ENCODE measurements at places on chromosomes 7 and 10.
A peak's percentile ranks its signal among the peaks of the same experiment; 100 is the strongest.

- DNase-seq: no peak
These were observed 11.7 kb upstream of the TMEM106B start for GRCh38 chr7:12199363-12199762.

DNA sequence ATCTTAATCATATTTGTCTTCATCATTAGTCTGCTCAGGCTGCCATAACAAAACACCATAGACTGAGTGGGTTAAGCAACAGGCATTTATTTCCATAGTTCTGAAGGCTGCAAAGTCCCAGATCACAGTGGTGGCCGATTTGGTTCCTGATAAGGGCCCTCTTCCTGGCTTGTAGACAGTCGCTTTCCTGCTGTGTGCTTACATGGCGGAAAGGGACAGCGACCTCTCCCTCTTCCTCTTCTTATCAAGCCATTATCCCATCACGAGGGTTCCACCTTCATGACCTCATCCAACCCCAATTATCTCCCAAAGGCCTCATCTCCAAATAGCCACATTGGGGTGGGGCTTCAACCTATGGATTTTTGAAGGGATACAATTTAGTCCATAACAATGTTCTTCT is 84.0 kb downstream of the LYZL1 start:
- no peak for DNase-seq

DNA sequence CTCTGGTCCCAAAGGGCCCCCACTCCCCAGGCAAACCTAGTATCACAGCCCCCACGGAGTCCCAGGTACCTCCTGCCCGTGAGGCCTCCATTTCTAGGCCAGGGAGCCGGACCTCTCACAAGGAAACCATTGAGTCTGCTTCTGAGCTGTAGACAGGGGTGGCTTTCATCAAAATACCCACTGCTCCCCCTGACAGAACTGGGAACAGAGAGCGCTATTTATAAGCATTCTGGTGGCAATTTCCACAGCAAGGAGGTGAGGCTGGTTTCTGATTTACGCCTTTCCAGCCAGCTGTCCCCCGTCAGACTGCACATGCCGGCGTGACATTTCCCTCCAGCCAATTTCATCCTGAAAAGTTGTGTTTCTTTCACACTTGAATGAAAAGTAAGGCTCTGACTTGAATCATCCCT is 407.5 kb upstream of the PRKCQ start:
- DNase-seq: no peak

DNA sequence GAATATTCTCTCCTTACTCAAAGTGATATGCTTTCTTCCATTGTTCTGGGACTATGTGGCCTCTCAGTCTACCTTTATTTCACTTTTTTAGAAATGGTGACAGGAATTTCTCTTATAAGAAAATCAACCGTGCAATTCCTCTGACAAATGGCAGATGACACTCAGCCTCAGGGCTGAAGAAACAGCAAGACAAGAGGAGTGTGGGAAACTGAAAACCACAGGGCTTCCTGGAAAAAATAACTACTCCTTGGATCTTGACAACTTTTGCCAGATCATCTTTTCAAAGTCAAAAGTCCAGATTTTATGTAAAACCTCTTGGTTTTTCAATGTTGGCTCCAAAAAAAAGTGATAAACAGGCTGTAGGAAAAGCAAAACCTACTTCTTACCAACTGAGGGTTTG is 121.5 kb downstream of the TYW1B start:
- DNase-seq: no peak

DNA sequence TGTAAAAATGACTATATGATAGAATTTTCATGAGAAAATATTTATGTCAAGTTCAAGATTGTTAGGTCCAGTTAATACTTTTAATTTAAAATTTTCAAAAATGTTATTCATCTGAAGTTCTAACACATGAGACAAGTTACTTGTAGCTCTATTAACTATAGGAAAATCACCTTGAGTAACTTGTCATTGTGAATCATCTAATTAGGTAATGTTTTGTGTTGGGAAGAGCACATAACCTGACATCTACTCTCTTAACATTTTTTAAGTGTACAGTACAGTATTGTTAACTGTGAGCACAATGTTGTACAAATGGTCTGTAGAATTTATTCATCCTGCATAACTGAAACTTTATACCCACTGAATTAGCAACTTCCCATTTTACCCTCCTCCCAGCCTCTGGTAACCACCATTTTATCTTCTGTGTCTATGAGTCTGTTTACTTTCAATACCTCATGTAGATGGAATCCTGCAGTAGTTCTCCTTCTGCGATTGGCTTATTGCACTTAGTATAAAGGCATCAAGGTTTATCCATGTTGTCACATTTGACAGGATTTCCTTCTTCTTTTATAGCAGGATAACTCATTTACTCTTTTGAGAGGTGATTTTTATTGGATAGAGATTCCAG is 54.6 kb downstream of the ARL4A start:
- no peak for DNase-seq

GRCh38 chr7:81297317-81297716 is 378.5 kb upstream of the SEMA3C start:
- DNase-seq: no peak

DNA sequence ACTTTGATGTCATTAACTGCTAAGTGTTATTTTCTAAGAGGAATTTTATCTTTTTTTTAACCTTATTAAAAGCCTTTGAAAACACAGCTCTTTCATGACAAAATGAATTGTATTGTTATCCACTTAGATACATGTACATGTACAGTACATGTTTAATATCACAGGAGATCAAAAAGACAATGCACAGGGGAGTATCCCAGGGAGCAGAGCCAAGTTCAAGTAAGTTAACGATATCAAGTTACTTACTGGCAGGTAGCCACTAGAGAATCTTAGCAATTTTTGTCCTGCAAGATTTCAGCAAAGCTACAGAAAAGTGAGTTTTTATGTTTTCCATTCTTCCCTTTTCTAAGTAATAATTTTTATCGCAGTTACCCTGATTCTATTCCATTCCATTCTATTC is 33.9 kb upstream of the ARL4A start:
- DNase-seq: no peak

- DNase-seq: no peak
These were observed 67.2 kb downstream of the DGKB start for GRCh38 chr7:14835384-14835783.

GRCh38 chr10:30762620-30763019 is 133.1 kb upstream of the LYZL2 start:
- no peak for DNase-seq

DNA sequence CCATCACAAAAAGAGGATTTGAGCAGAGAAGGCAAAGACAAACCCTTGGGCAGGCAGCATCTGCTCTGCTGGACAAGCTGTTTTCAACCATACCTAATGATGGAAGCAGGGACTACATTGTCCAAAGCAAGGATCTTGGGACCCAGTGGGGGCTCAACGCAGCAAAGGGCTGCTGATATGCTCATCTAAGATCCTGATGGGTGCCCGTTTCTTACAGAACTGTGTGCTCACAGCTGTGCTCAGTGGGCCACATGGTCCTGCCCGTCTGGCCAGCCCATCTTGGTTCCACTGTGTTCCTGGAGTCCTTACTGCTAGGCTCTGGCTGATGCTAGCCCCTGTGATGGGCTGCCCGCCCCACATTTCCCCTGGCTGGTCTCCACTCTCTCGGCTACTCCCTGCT is 36.1 kb downstream of the GPRIN2 start:
- no peak for DNase-seq

DNA sequence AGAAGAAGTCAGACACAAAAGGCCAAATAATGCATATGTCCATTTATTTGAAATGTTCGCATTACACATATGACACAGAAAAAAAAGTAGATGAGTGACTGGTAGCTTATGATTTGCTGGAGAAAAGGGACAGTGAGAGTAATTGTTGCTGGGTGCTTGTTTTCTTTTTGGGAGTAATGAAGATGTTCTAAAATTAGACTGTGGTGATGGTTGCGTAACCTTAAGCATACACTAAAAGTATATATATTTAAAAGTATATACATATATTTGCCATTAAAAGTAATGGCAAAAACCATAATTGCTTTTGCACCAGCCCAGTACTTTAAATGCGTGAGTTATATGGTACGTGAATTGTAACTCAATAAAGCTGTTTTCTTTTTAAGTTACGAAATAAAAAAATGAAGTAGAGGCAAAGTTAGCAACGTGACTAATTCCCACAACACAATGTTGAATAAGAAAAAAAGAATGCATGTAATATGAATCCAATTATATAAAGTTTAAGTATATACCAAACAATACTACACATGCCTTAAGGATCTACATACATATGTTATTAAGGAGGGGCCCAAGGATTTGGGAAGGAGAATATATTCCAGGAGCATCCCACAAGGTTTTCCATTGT is 360.4 kb upstream of the CELF2 start:
- no peak for DNase-seq

DNA sequence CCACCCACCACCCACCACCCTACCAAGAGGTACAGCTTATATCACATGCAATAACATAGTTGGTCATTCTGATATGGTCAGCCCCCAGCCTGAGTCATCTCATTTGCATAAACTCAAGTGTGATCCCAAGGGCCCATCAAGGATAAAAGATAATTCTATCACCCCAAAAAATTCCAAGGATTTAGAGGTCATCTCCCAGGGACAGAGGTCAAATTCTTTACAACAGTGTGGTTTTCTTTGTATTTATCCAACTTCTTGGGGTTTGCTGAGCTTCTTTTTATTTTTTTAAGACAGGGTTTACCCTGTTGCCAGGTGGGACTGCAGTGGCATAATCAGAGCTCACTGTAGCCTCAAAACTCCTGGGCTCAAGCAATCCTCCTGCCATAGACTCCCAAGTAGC is 9.4 kb upstream of the GTPBP10 start:
- DNase-seq: no peak

GRCh38 chr7:5584096-5584495 is 160.5 kb upstream of the TNRC18 start:
- DNase-seq: no peak

DNA sequence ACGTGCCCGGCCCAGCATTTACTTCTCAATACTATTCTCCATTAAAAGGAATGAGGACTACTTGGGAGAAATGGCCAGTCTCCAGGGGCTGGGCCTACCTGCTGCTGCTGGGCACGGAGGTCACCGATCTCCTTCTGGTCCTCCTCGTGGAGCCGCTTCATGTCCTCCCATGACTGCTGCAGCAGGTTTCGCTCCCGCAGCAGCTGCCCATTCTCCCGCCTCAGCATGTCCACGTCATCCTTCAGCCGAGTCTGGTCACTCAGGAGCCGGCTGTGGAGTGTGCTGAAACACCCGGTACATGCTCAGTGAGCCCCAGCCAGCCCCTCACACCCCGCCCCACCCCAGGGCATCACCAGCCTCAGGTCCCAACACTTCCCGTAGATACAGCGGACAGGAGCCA is 73.3 kb downstream of the DLG5 start:
- DNase-seq: no peak

- DNase-seq: no peak
These were observed 46.6 kb downstream of the PRKAG2 start for GRCh38 chr7:151830121-151830830.

GRCh38 chr10:35083242-35083641 is 6.9 kb downstream of the CUL2 start:
- no peak for DNase-seq

DNA sequence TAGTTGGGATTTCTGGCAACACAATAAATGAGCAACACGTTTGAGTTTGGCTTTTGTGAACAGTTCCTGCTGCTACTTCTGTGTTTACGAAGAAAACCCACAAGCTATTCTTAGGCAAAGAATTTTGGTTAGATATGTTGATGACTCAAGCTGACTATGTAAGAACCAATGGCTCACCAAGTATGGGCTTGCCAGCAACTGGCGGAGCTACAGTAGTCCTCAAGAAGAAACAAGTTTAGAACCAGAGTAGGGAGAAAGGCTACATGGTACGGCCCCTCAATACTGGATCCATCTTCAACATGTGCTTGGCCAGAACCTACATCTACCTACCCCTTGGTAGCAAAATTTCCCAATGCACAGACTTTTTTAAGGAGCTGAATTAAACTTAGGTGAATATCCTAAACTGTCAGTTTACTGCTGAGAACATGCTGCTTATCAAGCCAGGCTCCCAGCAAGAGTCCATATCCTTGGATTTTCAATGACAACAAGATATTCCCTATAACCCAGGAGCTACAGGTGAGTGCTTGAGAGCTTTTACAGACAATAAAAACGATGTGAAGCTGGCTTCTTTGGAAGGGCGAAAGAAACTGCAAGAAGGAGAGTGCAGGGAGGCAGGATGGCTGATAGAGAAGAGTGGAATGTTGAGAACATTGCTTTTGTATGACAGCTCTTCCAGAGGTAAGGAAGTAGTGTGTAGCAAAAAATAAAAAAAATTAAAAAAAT is 74.3 kb upstream of the ASAH2 start:
- DNase-seq: peak; percentile 89

DNA sequence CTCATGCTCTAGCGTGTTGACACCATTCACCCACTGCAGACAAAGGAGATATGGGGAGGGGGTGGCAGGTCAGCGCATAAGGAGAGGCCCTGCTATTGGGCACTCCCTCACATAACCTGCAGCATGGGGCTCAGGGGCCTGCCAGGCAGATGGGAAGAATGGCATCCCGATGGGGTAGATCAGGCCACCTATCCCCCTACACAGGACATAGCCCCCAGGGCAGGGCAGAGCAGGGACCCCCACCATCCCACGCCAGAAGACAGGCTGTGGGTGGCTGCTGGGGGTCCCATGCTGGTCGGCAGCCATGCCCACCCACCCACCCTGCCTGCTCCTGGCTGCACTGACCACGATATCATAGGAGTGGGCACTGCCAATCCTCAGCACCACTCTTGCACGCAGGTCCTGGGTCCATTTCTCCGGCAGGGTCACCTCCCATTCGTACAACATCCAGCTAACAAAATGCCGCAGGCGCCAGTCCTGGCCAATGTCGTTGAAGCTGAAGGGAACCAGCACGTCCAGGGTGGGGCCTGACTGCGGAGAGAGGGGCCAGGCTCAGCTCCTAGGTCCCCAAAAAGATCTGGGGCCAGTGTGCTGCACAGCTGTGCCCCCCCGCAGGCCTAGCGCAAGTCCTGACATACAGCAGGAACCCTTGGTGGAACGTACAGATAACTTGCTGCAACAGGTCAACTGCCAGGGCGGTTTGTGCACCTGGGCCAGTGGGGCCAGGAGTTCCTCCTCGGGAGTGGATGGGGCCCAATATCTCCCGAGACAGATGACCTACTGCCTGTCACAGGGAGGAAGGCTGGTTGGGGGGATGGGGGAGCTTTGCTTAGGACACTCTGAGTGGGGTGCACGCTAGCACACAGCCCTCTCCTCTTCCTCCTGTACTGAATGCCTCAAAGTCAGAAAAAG is 45.9 kb upstream of the ZNF479 start:
- no peak for DNase-seq

DNA sequence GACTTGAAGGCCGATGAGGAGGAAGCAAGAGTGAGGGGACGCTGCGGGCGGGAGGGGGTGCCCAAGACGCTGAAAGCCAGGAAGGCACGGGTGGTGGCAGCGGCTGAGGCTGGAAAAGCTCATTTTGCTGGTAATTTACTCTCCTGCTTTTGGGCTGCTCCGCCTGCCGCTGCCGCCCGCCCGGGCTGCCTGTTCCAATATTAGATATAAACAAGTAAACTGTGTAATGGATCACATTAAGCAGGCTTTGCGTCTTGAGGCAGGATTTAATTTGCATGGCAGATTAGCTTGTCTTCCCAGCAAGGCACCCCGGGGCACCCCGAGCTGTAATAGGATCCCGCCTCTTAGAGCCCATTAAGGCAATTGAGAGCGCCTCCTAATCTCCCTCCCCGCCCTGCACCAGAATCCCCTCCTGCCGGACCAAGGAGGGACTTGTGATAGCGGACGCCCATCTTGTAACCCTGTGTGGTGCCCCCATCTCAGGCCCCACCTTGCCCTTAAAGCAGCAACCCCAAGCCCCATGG is 46.1 kb upstream of the SLF2 start:
- no peak for DNase-seq

GRCh38 chr10:112816033-112816430 is 134.0 kb upstream of the TCF7L2 start:
- no peak for DNase-seq

GRCh38 chr7:1693419-1693990 is 23.4 kb downstream of the ELFN1 start:
- no peak for DNase-seq
